ENCODE measurements at places on chromosomes 7 and 10.

- no peak for DNase-seq
Observed at GRCh38 chr10:72309290-72310240, 35.8 kb downstream of the DDIT4 start.

DNA sequence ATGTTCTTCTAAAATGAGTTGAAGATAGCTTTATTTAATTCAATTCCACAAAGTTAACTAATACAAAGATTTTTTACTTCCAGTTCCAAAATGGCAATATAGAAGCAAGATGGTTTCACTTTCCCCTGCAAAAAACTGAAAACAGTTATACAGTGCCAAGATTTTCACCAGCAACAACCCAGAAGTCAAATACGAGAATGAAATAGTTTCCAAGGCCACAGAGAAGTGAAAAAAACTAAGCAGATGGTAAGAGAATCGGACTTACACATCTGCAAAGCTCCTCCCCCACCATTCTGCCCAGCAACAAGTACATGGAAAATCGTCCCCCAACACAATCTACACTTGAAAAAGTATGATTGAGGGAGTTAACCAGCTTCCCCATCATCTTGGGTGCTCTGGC, 30.3 kb upstream of the KEL start:
- DNase-seq = peak; percentile 31

DNA sequence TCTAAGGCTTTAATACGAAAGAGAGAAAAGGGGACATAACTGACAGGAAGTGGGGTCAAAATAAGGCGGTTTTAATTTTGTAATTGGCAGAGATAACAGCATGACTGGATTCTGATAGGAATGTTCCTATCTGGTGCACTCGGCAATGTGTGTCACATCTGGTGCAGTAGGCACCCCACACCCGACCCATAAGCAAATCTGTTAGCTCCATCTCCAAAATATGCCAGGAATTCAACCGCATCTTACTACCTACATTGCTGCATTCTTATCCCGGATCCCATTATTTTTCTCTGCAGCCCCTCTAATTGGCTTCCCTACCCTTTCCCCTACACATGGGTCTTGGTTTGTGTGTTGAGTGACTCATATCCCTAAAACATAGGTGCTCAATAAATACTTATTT, 19.1 kb upstream of the GALNT11 start:
- DNase-seq = no peak

- no peak for DNase-seq
Observed at GRCh38 chr7:23020742-23021401, 6.9 kb upstream of the HYCC1 start.

DNA sequence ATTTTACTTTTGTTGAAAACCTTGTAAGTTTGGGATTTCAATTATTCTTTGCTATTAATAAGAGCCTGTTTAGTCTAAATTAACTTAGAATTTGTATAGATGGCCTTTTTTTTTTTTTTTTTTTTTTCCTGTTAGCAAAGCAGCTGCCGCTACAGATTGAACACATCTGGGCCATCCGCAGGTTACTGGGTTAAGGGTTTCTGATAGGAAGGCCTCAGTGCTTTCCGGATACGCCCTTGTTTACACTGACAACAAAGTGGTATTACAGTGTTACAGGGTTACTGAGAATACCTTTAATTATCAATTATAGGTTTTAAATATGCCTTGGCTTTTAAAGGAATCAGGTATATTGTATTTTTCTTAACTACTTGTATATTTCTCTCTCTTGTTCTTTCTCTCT, 76.8 kb downstream of the PTN start:
- DNase-seq = no peak

DNA sequence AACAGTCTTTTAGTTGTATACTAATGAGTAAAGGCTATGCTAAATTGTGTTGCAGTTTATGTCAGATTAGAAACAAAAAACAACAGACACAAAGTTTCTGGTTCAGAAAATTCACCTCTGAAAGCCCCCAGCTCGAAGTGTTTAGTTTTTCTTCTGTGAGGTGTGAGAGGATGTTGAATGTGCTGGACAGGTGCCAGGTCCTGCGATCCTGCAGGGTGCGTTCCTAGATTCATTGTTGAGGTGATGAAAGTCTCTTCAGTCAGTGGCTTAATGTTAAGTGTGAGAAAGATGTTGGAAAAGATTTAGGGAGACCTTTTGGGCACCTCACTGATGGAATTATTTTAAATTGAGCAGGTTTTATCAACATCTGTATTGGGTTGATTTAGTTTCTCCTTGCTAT, 287.3 kb downstream of the SDK1 start:
- no peak for DNase-seq

- DNase-seq = peak; percentile 90
Observed at GRCh38 chr10:106931159-106931852, 233.2 kb downstream of the SORCS1 start.

- DNase-seq = no peak
Observed at GRCh38 chr10:32060347-32060746, 4.1 kb upstream of the KIF5B start.

- no peak for DNase-seq
Observed at GRCh38 chr10:66273966-66274519, 651.8 kb upstream of the LRRTM3 start.

DNA sequence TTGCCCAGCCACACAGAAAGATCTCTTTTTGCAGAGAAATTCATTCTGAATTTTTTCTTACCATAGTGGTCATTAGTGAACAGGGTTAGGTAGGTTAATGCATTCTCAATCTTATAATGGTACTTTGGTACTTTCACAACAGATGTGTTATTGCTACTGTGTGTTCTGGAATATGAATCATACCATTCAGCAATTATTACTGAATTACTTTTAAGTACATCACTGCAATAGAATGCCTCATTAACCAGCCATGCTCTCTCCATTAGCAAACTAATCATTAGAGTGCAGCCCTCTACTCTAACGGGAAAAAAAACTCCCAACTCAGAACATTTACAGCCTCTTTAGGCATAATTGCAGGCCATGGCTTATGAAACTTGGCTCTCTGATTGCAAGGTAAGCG, 102.1 kb downstream of the DOCK4 start:
- DNase-seq = no peak

- DNase-seq = no peak
Observed at GRCh38 chr7:16034353-16034752, 347.9 kb upstream of the MEOX2 start.

- DNase-seq = peak; percentile 91
Observed at GRCh38 chr10:13347500-13348156, 465 bp downstream of the SEPHS1 start.

- DNase-seq = peak; percentile 11
Observed at GRCh38 chr7:18144166-18144565, 116.5 kb upstream of the PRPS1L1 start.

GRCh38 chr7:103142494-103142893, 6.4 kb downstream of the NAPEPLD start:
- no peak for DNase-seq

DNA sequence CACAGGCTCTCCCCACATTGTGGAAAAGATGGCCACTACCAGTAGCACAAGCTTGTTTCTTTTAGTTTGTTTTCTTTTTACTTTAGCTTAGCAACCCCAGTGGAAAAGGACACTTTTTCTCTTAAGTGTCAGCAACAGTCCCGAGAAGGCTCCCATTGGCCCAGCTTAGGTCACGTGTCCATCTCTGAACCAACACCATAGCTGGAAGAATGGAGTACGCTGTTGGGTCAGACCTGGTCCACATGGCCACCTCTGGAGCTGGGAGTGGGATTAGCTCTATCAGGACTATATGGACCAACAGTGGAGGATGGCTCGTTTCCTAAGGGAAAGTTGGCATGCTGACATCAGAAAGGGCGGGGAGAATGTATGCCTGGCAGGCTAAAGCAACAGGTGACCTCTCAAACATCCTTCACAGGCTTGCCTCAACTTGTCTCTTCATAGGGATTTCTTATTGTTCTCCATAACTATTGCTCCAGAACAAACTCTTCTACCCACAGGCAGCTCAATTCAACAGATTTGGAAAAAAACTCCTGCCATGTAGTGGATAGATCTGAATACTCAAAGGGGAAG, 27.6 kb upstream of the NEUROG3 start:
- no peak for DNase-seq

- no peak for DNase-seq
Observed at GRCh38 chr7:46545790-46546189, 624.7 kb upstream of the IGFBP3 start.

GRCh38 chr7:51253157-51253556, 63.5 kb downstream of the COBL start:
- no peak for DNase-seq

- DNase-seq = no peak
Observed at GRCh38 chr7:156764766-156765165, 124.2 kb downstream of the RNF32 start.

- DNase-seq = no peak
Observed at GRCh38 chr7:101927802-101928201, 110.4 kb downstream of the CUX1 start.

DNA sequence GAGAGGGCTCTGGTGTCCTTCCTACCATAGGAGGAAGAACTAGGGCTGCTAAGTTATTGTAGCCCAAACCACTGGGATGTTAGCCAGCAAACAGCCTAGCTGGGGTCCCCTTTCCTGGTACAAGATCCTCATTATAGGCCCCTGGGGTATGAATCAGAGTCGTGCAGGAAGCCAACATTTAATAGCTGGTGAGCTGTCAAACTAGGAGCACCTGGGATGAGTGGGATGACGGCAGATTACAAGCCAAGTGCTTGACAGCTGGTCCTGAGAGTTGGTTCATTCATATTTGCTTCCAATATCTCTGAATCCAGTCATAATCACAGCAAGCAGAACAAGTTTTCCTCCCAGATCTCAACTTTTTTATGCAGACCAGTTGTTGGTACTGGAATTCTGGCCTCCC, 25.1 kb upstream of the DNAJB12 start:
- DNase-seq = no peak

DNA sequence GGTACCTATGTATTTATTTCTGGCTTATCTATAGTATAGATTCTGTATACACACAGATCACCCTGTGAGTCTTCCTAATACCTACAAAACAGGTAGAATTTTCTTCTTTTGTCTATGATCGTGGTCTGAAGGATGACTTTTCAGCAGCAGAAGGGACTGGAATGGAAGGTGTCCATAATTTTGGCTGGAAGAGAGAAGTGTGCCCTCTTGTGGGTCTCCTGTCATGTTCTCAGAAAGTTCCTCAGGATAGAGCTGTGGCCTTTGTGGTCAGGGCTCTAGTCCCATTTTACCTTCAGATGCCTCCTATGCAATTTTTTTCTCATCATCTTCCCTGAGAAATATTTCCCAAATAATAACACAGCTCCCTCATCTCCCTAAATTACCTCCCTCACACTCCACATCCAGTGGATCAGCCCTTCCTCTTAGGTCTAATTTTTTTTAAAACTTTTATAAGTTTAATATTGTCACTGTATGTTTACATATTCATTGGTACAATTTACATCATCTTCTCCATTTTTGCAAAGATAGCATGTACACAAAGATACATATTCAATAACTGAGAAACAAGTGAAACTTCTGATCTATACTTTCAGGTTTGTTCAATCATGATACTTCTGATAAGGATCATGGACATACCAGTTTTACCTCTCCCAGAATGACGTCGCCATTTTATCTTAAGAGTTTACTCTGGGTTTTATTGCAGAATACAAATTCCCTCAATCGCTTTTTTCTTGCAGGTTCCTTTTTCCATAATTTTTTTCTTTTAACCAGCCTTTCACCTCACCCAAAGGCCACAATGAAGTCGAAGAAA, 112.7 kb downstream of the REEP3 start:
- DNase-seq = no peak

GRCh38 chr7:114439581-114439980, 25.0 kb downstream of the FOXP2 start:
- DNase-seq = no peak

GRCh38 chr7:65968256-65969185, 13.5 kb downstream of the GUSB start:
- DNase-seq = no peak

DNA sequence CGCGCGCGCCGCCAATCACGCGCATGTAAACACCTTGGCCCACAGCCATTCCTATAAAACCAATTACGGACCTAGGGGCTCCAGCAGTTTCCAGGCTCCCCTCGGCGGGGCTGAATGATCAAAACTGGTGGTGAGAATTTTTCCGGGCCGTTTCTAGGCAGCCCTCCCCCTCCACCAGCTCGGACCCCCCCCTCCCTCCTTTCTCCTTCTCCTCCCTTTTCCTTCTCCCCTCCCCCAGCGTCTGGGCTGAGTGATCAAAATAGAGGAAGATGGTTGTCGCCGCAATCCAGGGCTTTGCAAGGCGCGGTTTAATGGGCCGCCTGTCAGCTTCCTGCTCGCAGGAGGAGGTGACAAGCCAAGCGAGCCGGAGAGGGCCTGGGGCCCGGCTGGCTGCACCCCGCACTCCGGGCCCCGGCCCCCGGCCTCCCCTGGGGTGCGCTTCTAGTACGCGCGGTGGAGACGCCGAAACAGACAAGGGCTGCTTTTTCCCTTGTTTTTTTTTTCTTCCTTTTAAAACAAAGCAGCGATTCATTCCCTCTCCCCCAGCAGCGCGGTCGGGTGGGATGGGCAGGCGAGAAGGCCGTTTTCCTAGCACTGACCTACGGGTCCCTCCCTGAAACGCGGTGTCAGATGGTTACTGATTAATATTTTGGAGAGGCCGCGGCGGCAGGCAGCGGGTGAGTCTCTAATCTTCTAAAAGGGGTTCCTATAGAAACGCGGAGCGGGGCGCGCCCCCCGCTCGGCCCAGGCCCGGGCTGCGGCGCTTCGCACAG, 528 bp upstream of the TNRC18 start:
- peak; percentile 43 for DNase-seq

GRCh38 chr7:219581-220150, 27.3 kb downstream of the FAM20C start:
- no peak for DNase-seq

- no peak for DNase-seq
Observed at GRCh38 chr7:134473861-134474291, 15.0 kb upstream of the AKR1B1 start.

- peak; percentile 88 for DNase-seq
Observed at GRCh38 chr10:29658984-29659965, 24.5 kb upstream of the SVIL start.

DNA sequence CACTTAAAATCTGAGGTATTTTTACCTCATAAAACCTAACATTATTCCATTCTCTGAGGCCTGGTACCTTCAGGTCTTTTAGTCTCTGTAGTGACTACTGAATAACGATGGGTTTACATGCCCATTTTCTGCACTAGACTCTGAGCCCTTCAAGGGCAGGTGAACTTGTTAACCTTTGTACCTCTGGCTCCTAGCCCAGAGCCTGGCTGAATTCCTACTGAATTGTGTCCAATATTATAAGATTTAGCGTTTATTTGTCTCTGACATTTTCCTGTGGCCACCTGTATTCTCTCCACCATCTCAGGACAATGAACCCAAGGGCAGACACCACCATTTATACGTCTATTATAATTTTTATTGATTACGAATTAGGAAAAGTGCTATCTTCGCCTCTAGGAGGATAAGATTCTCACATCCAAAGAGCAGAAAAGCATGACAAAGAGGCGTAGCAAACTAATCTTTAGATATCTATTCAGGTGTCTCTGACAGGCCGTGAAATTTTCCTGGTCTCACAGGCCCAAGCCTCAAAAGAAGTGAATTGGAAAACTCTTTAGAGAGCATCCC, 27.9 kb upstream of the HNRNPH3 start:
- no peak for DNase-seq

GRCh38 chr10:33164060-33164709, 170.3 kb downstream of the NRP1 start:
- no peak for DNase-seq

Measured in GM12865 (cell line).